ENCODE measurements at places on chromosomes 2 and 18.

DNA sequence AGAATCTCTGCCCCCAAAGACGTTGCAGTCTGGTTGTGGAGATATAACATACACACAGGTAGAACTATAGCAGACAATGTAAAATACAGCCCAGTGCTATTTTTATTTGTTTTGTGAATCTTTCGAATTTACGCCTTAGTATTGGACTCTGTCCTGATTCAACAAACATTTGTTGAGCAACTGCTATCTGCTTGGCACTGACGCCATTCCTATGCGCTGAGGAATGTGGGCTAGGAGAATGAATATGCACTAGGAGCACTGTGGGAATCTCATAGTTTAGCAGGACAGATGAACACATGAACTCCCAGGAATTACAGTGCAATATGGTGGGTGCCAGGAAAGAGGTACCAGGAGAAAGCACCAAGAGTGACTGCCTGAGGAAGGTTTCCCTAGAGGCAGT is 181.7 kb upstream of the SIX3 start:
- no peak for DNase-seq

GRCh38 chr2:153557211-153557610 is 78.6 kb upstream of the RPRM start:
- no peak for DNase-seq

DNA sequence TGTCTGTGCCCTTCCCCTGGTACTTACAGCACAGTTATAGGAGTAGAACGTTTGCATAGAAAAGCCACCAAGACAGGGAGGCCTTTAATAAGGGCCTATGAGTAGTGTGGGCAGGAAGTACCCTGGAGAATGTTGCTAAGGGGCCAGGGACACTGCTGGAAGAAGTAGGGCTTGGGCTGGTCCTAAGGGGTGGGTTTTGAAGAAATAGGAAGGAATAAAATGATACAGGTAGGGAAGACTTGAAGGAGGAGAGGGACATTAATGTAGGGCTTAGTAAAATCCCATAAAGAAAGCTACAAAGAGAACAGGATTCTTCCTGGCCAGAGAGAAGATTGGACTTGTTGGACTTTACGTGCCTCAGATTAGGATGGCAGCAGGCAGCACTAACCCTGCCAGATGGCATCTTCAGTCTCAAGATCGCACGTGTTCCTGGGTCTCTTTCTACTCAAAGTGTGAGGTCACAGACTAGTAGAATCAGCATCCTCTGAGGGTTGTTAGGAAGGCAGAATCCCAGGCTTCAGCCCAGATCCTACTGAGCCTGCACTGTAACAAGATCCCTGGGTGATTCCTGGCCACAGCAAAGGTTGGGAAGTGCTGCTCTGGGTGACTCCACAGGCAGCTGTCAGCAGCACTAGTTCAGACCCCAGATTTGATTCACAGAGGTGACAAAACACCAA is 39.2 kb downstream of the EPAS1 start:
- no peak for DNase-seq

GRCh38 chr2:102051692-102052277 is 60.0 kb downstream of the IL1R2 start:
- DNase-seq: no peak

GRCh38 chr2:189113963-189114362 is 65.6 kb downstream of the COL5A2 start:
- DNase-seq: no peak

DNA sequence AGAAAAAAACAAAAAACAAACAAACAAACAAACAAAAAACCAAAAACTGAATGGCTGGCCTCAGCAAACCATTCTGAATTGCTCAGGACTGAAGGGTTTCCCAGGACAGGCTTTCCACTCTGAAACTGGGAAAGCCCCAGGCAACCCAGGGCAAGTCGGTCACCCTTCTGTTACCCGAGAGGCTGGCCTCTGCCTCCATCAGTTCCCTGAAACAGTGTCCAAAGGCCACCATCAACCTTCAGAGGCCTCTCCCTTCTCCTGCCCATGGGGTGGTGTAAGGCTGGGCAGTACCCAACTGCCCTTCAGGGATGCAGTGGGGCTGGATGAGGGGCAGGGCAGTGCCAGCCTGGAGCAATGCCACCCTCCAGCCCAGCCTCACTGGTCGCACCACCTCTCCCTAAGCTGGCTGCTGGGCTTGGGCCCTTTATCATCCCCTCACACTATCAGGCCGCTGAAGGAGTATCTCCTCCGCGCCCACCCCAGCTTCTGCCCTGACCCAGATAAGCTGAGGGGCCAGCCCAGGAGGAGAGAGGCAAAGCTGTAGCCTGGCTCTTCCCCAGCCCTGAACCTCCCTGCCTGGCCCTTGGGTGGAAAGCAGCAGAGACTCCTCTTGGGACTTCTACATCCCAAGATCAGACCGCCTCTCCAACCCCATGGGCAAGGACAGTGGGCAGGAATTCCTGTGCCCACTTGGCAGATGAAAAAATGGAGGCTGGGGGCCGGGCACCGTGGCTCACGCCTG is 35.9 kb downstream of the ZFP36L2 start:
- no peak for DNase-seq

DNA sequence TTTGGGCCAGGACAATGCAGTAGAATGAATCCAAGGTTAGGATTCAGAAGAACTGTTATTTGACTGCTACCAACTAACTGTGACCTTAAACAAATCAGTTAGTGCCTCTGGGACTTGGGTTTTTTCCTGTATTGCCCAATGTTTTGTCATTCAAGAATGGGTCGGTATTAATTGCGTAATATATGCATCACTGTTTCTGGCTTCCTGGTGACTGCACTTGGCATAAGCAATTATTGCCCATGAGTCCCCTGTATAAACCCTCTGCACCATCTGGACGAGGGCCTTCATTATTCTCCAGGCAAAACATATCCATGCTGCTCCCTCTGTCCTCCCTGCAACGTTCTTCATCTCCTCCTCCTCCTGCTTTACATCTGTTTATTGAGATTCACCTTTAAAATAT is 255.8 kb upstream of the LRRTM1 start:
- DNase-seq: no peak

GRCh38 chr2:82852787-82853186 is 1606.3 kb downstream of the SUCLG1 start:
- DNase-seq: no peak

GRCh38 chr2:225437319-225437718 is 37.8 kb downstream of the NYAP2 start:
- no peak for DNase-seq

- DNase-seq: no peak
These were observed 990.9 kb upstream of the ACVR2A start for GRCh38 chr2:146853741-146854444.

DNA sequence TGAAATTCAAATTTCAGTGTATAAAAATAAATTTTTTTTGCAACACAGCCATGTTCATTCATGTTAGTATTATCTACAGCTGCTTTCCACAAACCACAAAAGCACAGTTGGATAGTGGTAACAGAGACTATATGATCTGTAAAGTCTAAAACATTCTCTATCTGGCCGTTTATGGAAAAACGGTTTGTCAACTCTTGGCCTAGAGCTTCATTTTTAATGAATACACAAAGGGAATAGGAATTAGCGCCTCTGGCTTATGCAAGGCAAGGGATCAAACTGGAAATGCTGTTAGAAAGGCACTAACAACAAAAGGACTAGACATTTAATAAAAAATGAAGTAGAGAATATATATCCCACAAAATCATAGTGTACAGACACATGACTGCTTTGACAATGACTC is 211.9 kb downstream of the EXOC6B start:
- no peak for DNase-seq

- no peak for DNase-seq
These were observed 2.2 kb upstream of the POLR2D start for GRCh38 chr2:127860130-127860529.

- DNase-seq: no peak
These were observed 43.6 kb downstream of the KCNG3 start for GRCh38 chr2:42450136-42450535.

- DNase-seq: no peak
These were observed 120.9 kb downstream of the PTGR3 start for GRCh38 chr18:75088021-75088506.

- DNase-seq: peak; percentile 20
These were observed 28.2 kb downstream of the DTNA start for GRCh38 chr18:34738175-34738894.

Measured in neuronal stem cell (in vitro differentiated cells).